GM23248 (cell line): ENCODE measurements at places on chromosomes 7 and 10.
A peak's percentile ranks its signal among the peaks of the same experiment; 100 is the strongest.

- DNase-seq, result no peak
Measured at GRCh38 chr7:231030-231857, 38.9 kb downstream of the FAM20C start.

GRCh38 chr10:62636825-62637248, 167.7 kb upstream of the ADO start:
- DNase-seq, result no peak

DNA sequence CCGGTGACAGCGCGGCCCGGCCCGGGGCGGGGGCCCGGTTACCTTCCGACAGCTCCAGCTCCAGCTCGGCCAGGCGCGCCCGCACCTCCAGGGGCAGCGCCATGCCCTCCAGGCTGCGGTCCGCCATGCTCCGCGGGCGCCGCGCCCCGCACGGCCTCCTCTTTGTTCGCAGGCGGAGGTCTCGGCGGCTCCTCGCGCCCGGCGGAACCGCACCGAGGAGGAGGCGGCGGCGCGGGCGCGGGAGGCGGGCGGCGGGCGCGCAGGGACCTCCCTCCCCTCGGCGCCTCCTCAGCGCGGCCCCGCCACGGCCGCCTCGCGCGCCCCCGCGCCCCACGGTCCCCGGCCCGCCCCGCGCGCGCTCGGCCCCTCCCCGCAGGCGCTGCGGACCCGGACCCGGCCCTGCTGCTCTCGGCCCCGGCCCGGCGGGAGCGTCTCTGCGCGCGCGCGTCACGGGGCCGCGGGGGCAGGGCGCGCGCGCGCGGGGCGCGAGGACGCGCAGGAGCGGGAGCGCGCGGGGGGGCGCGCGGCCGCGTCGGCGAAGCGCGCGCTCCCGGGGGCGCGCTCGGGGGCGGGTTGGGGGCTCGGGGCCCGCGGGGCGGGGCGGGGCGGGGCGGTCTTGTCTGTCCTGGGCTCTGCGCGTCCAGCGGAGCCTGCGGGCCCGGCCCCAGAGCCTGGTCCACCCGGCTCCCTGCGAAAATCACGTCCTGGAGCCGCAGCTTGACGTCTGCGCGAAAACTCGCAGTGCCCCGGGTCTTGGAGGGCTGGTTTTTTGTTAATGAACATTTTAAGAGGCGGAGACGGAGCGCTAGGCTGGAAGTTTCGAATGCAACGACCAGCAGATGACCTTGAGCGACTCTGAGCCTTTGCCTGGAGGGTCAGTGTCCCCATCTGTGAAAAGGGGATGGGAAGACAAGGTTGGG, at the start of gene DIP2C:
Gene DIP2C (minus strand): TSS at position 217 of the 920 bp plus-strand sequence. CDS start 90 bp downstream, at position 127.
- DNase-seq, result peak; percentile 90

DNA sequence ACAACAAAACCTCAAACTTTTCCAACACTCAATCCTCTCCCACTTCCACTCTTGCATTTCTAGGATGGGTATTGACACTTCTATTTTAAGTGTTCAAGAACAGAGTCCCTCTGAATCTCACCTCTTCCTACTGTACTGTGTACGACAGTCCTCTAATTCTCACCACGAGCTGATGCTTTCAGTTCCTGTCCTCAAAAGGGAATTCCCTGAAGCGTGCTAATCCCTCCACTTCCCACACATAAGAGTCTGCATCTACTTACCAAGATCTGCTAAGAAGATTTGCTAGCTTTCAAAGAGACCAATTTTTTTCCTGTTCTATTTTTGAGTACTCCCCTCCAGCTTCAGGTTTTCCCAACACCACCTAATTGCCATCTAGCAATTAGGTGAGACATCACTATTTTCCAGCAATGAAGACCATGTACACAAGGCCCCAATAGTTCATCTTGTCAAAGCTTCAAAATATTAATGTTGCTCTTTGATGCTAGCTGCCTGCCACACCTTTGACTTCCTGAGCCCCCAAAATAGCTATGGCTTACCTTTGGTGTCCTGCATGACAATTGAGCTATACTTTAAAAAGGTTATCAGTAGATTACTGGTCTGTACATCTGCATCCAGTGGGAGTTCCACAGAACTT, 54.4 kb downstream of the ARMH3 start:
- DNase-seq, result no peak
